ENCODE measurements at places on chromosomes 11 and 22. TPM values are rescaled to one million over a fixed set of nuclear protein-coding genes. Genes with fewer than 3 reads are reported as not detected.
A peak's percentile ranks its signal among the peaks of the same experiment; 100 is the strongest.

- no peak for DNase-seq
Measured at GRCh38 chr22:48405741-48406140, 1421.9 kb downstream of the BRD1 start.

DNA sequence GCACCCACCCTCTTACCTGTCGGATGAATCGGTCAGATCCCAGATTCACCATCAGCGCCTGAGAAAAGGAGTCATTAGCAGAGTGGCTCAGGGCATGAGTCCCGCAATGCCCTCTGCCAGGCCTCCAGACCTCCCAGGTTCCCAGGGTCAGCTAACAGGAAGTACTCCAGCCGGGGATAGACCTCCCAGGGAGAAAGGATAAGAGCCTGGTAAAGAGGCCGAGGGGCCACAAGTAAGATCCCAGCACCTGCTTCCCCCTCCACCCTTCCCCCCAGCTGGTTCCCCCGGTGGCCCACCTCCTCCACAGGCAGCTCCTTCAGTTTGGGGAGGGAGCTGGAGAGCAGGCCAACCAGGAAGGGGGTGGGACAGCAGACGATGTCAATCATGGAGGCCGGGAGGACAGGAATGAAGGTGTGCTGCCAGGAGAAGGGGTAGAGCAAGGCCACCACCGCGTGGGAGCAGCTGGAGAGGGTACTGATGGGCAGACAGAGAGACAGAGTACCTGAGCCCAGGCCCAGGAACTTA is 16.4 kb downstream of the RPL27A start:
- DNase-seq: no peak

- DNase-seq: peak; percentile 44
Measured at GRCh38 chr11:31397239-31397834, 27.7 kb downstream of the DNAJC24 start.

- peak; percentile 28 for DNase-seq
Measured at GRCh38 chr11:124717786-124718651, 21.7 kb upstream of the NRGN start.

DNA sequence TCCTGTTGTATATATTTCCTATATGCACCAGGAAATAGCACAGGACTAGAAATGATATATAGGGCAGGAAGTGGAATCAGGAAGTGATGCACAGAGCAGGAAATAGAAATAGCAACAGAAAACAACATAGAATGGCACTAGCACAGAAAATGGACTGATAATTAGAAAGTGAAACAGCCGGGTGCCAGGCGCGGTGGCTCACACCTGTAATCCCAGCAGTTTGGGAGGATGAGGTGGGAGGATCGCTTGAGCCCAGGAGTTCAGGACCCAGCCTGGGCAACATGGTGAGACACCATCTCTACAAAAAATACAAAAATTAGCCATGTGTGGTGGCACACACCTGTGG is 10.0 kb upstream of the RELT start:
- DNase-seq: peak; percentile 34

GRCh38 chr11:6617315-6617781 is 1.9 kb downstream of the TPP1 start:
- DNase-seq: peak; percentile 80

- no peak for DNase-seq
Measured at GRCh38 chr22:37995460-37995859, 11.1 kb upstream of the SOX10 start.

DNA sequence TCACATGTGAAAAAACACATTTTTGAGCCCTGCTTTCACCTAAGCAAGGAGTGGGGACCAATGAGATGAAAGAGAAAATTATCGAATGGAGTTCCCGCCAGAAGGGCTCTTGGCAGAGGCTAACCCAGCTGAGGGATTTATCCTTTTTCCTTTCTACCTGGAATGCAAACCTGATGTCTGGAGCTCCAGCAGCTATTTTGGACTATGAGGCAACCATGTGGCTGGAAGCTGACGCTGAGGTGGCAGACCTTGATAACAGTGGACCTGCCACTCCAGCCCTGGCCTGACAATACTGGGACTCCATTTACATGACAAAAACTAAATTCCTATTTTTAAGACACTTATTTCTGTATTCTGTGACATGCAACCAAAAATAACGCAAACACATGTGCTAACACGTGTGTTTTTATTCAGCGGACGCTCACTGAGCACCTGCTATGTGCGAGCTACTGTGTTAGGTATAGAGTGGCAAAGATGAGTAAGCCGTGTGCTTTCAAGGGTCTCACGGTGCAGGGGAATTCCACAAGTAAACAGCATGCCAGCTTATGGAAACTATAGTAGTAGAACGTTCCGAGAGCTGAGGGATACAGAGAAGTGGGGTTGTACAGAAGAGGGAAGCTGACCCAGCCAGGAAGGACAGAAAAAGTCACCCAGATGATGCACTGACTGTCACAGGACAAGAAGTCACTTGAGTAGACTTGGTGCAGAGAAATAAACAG is 19.1 kb upstream of the ISX start:
- DNase-seq: no peak

GRCh38 chr11:90753546-90753945 is 530.7 kb upstream of the CHORDC1 start:
- no peak for DNase-seq

DNA sequence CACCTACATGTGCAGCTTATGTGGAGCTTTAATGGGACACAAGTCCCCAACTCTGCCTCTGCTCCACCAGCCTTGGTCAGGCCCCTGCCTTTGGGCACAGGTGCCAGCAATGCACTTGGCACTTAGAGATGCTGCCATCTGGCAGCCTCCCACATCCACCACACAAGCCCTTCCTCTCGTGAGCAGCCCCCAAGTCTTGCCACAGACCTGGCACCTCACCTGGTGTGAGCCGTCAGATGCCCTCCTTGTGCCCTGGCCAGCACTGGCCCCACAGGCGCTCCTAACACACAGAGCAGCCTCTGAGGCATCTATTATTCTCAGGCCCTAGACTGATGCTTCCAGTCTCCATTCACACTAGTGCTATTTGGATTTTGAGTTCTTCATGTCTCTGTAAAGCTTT is 24.5 kb upstream of the SERPIND1 start:
- no peak for DNase-seq

DNA sequence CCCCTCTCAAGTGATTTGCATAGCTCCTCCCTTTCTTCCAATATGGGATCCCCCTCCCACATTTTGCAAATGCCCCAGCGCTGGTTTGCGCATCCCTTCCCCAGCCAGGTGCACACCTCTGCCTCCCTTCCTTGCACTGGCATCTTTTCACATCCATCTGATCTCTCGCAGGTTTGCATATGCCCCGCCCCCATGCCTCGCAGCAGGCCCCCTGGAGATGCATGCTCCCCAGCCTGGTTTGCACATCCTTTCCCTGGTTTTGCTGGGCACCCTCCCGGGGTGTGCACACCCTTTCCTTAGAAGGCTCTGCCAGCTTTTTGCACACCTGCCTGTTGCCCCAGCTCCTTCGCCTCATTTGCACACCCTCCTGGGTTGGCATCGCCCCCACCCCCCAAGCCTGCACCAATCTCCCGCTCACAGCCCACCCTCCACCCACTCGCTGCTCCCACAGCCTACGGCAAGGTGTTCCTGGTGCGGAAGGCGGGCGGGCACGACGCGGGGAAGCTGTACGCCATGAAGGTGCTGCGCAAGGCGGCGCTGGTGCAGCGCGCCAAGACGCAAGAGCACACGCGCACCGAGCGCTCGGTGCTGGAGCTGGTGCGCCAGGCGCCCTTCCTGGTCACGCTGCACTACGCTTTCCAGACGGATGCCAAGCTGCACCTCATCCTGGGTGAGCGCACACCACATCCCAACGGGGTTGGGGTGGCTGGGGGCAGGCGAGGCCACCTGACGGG is 917 bp downstream of the RPS6KA4 start:
- no peak for DNase-seq

GRCh38 chr11:46240371-46240770 is 37.1 kb upstream of the CREB3L1 start:
- no peak for DNase-seq

- DNase-seq: no peak
Measured at GRCh38 chr22:39617342-39617741, 46.8 kb downstream of the CACNA1I start.

DNA sequence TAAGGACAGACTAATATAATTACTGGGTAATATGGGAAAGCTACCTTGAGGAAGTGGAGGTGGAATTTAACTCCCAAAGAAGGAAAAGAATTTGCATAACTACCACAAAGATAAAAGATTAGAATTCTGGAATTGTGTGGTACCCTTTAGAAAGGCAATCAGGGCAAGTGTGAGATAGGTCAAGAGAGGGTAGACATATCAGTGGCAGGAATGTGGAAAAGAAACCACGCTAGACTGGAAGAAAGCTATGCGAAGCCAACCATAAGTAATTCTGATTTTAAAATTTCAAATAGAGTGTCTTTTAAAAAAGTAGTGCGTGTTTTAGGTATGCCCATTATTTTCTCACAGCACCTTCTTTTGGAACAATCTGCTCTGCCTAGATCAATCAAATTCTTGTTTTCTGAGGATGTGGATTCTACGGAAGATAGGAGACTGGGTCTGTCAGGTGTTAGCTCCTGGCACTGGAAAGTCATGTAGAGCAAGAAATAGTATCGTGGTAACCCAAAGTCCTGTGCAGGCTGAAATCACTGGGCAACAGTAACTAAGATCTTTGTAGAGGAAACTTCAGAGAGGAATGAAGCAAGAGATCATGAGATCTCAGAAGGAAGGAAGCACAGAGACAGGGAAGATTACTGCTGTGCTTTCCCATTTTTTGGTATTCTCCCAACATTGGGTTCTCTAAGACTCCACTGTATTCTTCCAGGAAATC is 111.3 kb upstream of the MTMR2 start:
- DNase-seq: no peak

GRCh38 chr11:114416441-114416961 is 16.0 kb downstream of the RBM7 start:
- DNase-seq: no peak

DNA sequence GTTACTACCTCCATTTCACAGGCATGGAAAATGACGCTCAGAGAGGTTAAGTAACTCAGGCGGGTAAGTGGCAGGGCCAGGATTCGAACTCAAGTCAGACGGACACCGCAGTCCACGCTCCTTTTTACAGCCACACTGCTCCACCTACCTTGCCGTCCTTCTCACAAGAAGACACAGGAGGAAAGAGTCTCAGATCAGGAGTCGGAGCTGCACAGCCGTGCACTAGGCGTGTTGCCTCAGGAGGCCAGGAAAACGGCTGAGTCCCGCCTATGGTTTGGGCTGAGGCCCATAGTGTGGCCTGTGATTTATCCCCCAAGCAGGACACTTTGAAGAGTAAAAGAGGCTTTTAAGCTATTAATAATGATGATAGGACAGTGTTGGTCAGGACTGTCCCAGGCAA is 44.7 kb upstream of the CD5 start:
- no peak for DNase-seq

DNA sequence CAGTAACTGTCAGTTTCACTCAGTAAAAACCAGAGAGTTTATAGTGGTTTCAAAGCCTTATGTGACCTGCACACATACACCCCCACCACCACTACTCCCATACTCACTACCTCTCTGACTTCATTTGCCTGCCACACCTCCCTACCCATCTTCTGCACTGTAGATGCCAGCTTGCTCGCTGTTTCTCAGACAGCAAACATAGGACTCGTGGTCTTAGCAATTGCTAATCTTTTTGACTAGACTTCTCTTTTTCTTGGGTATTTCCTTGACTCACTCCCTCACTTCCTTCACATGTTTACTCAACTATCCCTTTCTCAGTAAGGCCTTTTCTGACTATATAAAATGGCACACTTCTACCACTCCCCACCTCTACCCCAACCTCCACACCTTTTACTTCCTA is 27.8 kb downstream of the CEP295 start:
- DNase-seq: no peak

DNA sequence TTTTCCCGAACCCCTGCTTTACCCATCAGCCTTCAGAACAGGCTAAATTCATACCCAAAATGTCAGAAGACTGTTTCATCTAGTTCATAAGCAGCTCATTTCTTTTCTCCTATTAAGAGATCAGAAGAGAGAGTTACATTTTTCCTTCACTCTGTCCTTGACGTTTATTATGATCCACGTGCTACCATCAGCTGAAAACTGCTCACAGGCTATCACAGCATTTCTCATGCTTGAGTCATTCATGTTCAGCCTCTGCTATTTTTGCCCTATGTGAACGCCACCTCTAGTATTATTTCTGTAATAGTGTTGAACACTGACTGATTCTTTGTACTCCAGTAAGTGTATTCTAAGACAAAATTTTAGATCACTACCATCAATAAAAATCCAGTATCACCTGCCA is 51.9 kb downstream of the SLC1A2 start:
- no peak for DNase-seq

- no peak for DNase-seq
Measured at GRCh38 chr11:130737041-130737830, 179.0 kb downstream of the SNX19 start.

DNA sequence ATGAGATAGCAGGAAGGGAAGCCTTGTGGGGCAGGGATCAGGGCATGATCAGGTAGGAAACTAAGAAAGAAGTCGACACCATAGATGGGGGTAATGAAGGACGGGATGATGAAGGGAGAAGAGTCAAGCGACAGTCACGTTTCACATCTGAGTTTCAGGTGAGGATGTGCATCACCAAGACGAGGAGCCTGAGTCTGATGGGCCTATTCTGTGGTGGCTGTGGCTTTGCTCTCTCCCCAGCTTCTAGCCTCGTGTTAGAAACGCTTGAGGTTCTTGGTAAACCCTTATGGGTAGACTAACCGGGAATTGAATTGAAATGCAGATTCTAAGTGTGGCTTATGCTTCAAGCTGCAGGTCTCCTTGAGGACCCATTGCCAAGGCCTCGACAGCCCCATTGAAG is 45.6 kb upstream of the LMO1 start:
- no peak for DNase-seq

- no peak for DNase-seq
Measured at GRCh38 chr11:46983598-46983997, 47.0 kb downstream of the CSTPP1 start.

DNA sequence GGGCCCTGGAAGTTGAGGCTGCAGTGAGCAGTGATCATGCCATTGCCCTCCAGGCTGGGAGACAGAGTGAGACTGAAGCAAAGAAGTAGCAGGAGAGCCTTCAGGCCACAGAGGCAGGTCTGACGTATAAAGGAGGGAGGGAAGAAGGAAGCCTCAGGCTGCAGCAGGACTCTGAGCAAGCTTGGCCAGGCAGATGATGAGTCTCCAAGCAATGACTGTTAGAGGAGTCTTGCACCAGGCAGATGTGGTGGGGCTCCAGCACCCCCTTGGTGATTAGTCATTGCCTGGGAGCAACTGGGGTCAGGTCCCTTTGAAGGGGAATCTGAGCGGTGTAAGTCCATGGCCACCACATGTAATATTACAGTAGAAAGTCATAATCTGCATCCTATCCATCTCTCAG is 36.6 kb upstream of the NFAM1 start:
- no peak for DNase-seq

DNA sequence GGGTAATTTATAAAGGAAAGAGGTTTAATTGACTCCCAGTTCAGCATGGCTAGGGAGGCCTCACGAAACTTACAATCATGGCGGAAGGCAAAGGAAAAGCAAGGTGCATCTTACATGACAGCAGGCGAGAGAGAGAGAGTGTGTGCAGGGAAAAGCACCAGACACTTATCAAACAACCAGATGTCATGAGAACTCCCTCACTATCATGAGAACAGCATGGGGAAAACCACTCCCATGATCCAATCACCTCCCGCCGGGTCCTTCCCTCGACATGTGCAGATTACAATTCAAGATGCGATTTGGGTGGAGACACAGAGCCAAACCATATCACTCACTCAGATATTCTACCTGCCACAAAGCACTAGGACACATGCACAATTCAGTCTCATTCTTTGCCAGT is 48.1 kb upstream of the HMGXB4 start:
- no peak for DNase-seq

PNPLA3 gene
- total RNA-seq: 0.60 TPM

CTSW gene
- 0.22 TPM for total RNA-seq

THY1 gene
- 0.20 TPM for total RNA-seq

SYT9 gene
- 0.20 TPM for total RNA-seq

VWCE gene
- 2.2 TPM for total RNA-seq

YPEL4 gene
- under 0.01 TPM for total RNA-seq

TPH1 gene
- total RNA-seq: not detected
